Lung (tissue), 17 donors: ENCODE measurements at places on chromosomes 12 and 14. TPM values are rescaled to one million over a fixed set of nuclear protein-coding genes. Genes with fewer than 3 reads are reported as not detected.

DNA sequence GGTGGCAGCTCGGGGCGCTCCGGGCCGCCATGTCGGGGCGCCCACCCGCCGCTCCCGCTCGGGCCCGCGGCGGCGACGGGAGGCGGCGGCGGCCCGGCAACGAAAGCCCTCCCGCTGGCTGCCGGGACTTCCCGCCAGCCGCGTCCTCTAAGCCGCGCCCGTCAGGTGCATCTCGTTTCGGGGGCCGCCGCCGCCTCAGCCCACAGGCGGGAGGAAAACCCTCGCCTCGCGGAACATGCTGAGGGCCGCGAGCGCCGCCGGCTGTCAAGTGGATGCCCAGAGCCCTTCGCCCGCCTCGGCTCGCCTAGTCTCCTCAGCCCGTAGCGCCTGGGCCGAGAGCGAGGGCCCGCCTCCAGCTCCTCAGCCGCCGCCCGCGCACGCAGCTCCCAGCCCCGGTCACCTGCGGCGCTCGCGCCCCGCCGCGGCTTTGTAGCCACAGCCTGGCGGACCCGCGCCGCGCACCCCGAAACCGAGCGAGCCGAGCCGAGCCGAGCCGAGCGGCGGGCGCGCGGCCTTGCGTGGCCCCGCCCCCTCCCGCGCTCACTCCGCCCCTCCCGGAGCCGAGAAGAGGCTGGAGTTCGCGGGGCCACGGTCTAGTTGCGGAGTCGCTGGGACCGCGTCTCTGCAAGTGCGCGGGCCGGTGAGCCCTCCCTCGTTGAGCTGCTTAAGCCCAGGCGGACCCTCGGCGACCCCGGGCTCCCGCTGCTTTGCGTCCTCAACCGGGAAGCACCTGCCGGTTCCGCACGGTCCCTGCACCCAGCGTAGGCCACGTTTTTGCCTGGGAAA lies at the start of gene EML5:
EML5 (minus strand) TSS at position 481 of the 786 bp plus-strand sequence; CDS start at position 31, 450 bp downstream.
- no peaks in the 10 kb centered on the region for H3K4me1 ChIP-seq
- no peaks in the 10 kb centered on the region for H3K36me3 ChIP-seq
- peaks cover 23% of the 10 kb centered on the region for H3K27me3 ChIP-seq

DNA sequence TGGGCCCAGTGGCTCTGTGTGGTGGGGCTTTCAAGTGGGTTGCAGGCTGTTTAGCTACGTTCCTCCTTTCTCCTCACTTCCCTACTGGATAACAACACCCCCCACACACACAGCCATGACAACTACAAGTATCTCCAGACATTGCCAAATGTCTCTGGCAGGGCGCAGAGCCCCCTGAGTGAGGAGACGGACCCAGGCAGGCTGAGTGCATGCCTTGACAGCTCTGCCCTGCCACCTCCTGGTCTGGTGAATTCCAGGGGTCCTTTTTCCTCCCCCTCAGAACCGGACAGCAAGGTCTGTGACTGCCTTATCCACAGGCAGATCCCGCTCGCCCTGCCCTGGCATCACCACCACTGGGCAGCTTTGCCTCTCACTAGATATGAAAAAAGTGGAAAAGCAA lies 276.5 kb downstream of the TMEM132C start:
- no peak overlapping the region for H3K27ac ChIP-seq
- H3K4me1 ChIP-seq: peaks cover 4% of the 10 kb centered on the region
- no peaks in the 10 kb centered on the region for H3K27me3 ChIP-seq
- H3K36me3 ChIP-seq: no peaks in the 10 kb centered on the region

DNA sequence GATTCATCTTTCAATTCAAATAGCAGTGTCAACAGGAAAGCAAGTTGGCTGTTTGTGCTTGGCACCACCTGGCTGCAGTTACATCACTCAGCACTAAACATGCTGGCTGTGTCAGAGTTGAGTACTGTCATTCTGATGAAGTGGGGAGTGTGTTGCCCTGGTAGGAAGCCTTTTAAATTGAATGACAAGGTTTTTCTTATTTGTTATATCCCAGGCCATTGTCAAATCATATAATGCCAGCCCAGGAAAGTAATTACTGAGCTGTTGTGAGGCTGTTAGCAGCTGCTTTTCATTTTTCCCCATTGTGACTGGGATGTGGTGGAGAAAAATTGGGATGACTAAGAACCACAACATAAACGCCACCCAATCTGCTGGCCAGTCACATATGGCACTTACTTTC lies 106.5 kb upstream of the PRKD1 start:
- no peaks in the 10 kb centered on the region for H3K27me3 ChIP-seq
- H3K36me3 ChIP-seq: no peaks in the 10 kb centered on the region
- no peaks in the 10 kb centered on the region for H3K4me1 ChIP-seq
- no peak overlapping the region for H3K27ac ChIP-seq

DNA sequence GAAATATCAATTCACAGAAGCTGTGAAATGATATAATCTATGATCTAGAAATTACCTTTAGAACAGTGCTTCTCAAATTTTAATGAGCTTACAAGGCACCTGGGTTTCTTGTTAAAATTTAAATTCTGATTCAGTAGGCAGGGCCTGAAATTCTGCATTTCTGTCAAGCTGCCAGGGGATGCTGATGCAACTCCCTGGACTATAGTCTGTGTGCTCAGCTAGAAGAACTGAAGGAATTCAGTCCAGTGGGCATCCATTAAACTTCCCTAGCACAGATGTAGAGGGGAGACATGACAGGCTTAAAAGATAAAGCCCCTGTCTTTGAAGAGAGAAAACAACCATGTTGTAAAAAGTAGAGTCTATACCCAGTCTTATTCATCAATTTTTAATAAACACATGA lies 441.8 kb downstream of the TMTC2 start:
- H3K36me3 ChIP-seq: peaks cover 9% of the 10 kb centered on the region
- DNase-seq: no peak
- H3K4me1 ChIP-seq: peaks cover 6% of the 10 kb centered on the region
- no peak overlapping the region for H3K4me3 ChIP-seq
- no peak overlapping the region for H3K27ac ChIP-seq

Gene SH2B3
- total RNA-seq: 16.2 TPM
